Naive thymus-derived CD8-positive, alpha-beta T cell (primary cell): ENCODE measurements at places on chromosomes 1 and 21.

GRCh38 chr1:36557041-36558000, 74.6 kb upstream of the CSF3R start:
- no peak for DNase-seq

- no peak for DNase-seq
Observed at GRCh38 chr21:34282223-34282622, 81.6 kb upstream of the KCNE2 start.

- DNase-seq = no peak
Observed at GRCh38 chr1:95057351-95057750, 15.4 kb downstream of the ALG14 start.

GRCh38 chr1:47761974-47762373, 235.2 kb downstream of the TRABD2B start:
- no peak for DNase-seq

- no peak for DNase-seq
Observed at GRCh38 chr1:16138772-16139221, 17.1 kb downstream of the EPHA2 start.

- DNase-seq = no peak
Observed at GRCh38 chr1:204530932-204531331, 14.7 kb downstream of the MDM4 start.

GRCh38 chr1:228360533-228361313, 45.9 kb downstream of the TRIM11 start:
- DNase-seq = no peak

DNA sequence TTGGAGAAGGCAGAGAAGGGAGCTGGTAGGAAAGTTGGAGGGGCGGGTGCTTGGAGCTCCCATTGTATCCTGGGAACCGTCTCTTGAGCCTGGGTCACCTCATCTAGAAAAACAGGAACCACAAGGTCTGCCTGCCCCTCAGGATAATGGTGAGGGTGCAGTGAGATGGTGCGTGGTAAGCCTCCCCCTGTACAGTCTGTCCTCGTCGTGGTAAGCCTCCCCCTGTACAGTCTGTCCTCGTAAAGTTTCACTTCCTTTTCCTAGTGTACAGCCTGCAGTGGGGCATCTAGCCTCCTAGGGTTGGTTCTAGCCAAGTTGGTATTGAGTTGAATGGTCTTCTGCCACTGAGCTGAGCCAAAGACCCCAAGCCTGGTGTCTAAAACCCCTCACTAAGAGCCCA, 66.5 kb upstream of the IGSF21 start:
- no peak for DNase-seq

- DNase-seq = no peak
Observed at GRCh38 chr1:163414778-163415177, 93.0 kb downstream of the NUF2 start.

DNA sequence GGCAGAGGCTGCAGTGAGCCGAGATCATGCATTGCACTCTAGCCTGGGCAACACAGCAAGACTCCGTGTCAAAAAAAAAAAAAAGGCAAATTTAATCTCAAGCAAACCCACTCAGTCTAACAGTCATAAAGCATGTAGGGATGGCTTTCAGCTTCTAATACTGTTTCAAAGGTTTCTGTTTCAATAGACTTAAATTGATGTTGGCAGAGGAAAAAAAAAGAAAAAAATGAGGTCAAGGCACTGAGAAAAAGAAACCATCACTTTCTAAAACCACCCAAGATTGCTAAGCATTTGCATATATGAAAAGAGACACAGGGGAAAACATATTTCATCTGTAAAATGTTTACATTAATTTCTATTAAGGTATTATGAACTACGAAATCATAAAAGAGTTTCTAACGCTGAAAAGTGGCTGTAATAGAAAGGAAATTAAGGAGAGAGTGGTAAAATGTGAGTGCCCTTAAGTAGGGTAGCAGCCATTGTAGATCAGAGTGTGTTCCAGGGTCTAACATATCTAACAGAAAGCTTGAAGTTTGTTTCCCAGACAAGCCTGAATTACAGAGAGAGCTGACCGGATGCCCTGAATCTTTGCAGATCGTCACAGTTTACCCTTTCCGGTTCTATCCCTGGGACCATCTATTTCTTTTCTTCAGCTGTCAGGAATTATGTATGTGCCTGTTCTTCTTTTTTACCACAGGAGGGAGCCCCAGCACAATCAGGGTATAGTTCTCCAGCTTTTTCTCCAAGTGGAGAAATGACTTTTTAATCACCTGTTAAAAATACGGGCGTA, 70.0 kb downstream of the PLD5 start:
- no peak for DNase-seq

- no peak for DNase-seq
Observed at GRCh38 chr1:203289982-203290260, 15.4 kb upstream of the BTG2 start.

DNA sequence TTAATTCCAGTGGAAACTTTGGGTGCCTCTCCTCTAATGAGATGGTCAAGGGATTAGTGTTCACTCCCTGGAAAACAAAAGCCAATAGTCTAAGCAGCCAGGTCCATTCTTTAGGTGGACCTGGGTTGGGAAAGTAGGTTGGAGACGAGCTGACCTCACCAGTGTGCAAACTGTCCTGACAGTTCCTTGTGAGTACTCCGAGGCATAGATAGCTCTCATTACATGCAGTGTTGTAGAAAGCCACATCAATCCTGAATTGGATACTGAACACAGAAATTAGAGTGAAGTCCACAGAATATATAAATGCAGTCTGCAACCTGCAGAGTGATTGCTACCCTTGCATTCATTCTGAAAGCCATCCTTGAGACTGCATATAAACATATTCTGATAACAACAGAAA, 675.1 kb upstream of the CXADR start:
- no peak for DNase-seq

GRCh38 chr1:113507552-113508214, 117.4 kb downstream of the MAGI3 start:
- no peak for DNase-seq

DNA sequence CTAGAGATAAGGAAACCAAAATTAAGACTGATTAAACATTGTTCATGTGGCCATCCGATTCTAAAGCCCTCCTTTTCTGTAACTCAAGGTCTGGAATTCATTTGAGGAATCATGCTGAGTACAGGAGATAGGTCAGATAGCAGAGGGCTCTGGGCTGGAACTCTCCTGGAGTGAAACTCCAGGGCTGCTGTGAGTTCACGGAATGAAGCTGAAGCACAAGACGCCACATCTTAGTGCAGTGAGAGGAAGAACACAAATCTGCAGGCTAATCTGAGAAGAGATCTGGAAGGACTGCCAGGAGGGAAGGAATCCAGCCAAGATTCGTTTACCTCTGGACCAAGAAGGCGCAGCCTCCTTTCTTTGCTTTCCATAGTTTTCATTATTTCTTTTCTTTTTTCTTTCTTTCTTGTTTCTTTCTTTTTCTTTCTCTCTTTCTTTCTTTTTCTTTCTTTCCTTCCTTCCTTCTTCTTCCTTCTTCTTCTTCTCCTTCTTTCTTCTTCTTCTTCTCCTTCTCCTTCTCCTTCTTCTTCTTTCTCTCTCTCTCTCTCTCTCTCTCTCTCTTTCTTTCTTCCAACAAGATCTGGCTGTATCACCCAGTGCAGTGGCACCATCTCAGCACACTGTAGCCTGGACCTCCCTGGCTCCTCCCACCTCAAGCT, 74.8 kb upstream of the ATP1B1 start:
- DNase-seq = no peak

DNA sequence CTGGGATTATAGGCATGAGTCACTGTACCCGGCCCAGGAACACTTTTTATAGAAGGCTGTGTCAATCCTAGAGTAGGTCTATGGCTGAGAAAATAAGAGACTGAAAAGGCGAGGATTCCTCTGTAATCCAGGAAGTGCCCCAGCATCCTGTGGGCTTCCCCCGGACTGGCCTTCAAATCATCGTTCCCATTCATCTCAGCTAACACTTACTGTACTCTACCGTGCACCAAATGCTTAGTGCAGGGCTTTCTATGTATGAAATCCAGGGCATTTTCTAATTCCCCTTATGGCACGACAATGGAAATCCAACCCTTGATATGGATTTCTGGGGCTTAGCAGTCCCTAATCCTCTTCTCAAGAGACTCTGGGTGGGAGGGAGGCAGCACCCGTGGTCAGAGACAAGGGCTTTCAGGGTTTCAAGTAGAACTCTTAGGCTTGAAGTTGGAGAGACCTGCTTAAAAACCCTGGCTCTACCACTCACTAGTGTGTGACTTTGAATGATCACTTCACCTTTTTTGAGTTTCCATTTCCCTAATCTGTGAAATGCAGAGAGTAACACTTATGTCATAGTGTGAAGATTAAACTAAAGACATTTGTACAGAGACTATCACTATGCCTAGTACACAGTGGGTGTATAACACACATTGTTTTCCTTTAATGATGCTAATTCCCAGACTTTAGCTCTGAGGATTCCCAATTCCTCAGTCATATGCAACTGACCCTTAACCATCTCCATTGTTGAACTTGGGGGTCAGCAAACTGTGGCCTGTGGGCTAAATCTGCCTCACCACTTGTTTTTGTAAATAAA, 20.3 kb downstream of the MECR start:
- DNase-seq = no peak

DNA sequence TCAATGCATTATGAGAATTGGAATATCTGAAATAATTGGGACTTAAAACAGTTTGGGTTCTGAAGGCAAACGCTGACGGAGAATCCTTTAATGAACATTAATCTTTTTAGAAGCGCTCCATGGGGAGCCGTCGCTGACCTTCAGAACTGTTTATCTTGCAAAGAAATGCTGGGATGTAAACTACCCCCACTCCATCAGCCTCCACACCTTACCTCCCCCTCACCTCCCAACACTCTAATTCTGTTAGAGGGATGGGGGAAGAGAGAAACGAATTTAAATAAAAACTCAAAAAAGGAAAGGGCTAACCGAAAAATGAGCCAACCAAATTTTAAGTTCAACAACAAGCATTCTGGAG, 44.1 kb upstream of the DNAJC6 start:
- DNase-seq = no peak

DNA sequence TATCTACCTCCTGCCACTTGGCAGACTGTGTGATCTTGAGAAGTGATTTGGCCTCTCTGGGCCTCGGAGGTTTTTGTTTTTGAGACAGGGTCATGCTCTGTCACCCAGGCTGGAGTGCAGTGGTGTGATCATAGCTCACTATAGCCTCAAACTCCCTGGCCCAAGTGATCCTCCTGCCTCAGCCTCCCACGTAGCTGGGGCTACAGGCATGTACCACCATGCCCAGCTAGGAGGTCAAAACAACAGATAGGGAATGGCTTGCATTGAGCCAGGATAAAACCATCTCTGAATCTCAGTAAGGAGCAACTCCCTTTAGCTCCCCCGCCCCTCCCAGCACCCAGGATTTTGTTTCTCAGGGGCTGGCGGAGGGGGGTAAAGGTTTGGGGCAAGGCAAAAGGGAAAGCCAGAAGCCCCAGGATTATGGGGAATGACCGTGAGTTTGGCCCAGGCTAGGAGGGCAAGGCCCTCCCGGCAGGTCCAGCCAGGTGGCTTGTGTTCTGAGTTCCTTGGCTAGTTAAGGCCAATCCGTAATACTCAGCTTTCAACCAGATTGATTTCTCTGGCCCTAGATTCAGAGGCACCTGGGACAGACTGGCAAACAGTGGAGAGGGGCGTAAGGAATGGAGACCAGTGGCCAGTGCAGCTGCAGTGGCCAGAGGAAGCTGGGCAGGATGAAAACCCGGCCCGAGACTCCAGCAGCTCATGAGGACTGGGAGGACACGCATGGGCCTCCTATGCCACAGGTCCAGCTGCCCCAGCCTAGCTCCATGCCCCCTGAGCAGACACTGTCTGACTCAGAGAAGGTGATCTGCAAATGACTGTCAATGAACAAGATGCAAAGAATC, 130.1 kb downstream of the DMRTB1 start:
- no peak for DNase-seq

GRCh38 chr1:119544165-119544762, 37.3 kb downstream of the HSD3B1 start:
- no peak for DNase-seq

DNA sequence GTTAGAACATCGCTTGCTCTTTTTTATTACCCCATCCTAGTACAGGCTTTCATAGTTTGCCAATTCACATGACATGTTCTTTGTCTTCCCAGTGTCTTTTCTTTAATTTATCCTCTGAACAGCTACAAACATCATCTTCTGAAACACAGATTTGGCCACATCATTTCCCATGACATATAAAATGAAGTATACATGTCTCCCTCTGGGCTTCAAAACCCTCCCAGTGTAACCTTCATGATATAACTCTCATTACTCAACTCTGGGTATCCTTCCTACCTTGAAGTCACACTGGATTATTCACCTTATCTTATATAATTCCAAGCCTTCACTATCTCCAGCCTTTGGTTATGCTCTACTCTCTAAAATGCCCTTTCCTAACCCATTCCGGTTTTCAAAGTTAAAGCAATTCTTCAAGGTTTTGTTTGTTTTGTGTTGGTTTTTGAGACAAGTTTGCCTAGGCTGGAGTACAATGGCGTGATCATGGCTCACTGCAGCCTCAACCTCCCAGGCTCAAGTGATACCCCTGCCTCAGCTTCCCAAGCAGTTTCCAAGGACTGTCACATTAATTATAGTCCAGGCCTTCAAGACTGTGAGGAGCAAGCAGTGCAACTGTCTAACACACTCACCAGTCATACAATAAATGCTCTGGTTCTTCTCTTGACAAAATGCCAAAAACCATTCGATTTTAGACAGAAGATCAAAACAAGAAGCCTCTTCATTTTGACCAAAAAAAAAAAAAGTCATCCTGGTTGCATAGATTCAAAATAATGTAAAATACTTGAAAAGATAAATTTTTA, 5.8 kb downstream of the RGS1 start:
- DNase-seq = no peak

GRCh38 chr1:219990782-219991510, 55.4 kb downstream of the EPRS1 start:
- no peak for DNase-seq

DNA sequence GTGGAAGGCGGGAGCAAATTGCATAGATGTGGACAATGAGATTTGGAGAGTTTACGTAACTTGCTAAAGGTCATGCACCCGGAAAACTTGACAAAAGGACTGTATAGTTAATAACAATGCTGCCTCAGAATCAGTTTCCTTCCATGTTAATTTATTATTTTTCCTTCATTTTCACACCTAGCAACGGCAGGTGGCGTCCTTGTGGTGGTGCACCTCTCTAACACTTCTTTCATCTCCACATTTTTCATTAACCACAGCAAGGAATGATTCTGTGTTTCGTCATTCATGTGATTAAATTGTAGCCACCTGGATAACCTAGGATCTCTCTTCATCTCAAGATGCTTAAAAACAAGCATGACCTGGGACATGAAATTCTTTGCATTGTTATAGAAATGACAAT, 2133.0 kb downstream of the NCAM2 start:
- no peak for DNase-seq

DNA sequence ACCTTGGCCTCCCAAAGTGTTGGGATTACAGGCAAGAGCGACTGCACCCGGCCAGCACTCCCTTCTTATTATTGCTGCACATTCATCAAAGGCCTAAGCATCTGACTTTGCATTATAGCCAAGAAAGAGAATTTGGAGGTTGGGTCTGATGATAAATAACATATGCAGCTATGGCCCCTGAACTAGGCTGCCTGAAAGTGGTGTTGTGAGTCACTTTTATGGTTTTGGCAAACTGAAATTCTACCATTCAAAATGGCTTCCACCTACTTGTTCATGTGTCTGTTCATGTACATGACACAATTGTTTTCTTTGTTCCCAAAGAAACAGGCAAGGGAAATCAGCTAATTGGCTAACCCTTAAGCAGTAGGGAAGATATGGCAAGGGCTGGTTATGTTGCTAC, 25.0 kb upstream of the UAP1 start:
- DNase-seq = no peak

- DNase-seq = no peak
Observed at GRCh38 chr1:14190508-14190907, 408.0 kb upstream of the KAZN start.

- no peak for DNase-seq
Observed at GRCh38 chr1:41743366-41743765, 175.4 kb downstream of the HIVEP3 start.
